NCI-H524 (cell line): ENCODE measurements at places on chromosomes 3 and 15.
A peak's percentile ranks its signal among the peaks of the same experiment; 100 is the strongest.

GRCh38 chr3:123584284-123584987 is 417 bp downstream of the HACD2 start:
- peak; percentile 60 for DNase-seq

DNA sequence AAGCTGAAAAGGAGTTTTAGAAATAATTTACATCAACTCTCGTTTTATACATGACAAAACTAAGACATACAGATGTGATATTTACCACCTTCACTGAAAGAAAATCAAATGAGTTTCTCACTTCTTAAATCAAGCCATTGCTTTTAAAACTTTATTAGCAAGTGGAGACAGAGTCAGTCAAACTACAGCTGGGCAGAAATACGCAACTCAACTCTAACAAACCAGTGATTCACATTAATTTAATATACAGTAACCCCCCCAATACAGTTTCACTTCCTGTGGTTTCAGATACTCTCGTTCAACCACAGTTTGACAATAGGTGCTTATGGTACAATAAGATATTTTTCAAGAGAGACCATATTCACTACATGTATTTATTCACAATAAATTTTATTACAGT is 477.1 kb downstream of the MAGI1 start:
- no peak for DNase-seq

- DNase-seq = no peak
Measured at GRCh38 chr3:146781606-146782005, 176.5 kb upstream of the PLSCR5 start.

GRCh38 chr3:102926618-102927017 is 491.8 kb downstream of the ZPLD1 start:
- DNase-seq = no peak

DNA sequence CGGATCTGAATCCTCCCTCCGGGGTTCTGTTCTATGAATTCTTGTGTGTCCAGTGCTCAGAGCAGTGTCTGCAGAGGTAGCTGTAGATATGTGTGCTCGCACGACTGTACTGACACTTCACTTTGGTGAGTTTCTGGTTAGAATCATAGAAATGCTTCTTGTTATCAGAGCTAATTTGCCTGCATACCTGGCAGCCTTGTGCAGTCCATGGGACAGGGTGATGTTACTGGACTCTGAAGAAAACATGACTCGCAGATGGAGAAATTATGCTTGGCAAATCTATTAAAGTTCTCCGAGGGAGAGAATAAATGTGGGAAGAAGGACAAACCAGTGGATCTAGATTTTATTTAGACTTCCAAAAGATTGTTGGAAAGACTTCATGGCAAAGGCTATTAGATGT is 12.2 kb downstream of the CGNL1 start:
- no peak for DNase-seq

DNA sequence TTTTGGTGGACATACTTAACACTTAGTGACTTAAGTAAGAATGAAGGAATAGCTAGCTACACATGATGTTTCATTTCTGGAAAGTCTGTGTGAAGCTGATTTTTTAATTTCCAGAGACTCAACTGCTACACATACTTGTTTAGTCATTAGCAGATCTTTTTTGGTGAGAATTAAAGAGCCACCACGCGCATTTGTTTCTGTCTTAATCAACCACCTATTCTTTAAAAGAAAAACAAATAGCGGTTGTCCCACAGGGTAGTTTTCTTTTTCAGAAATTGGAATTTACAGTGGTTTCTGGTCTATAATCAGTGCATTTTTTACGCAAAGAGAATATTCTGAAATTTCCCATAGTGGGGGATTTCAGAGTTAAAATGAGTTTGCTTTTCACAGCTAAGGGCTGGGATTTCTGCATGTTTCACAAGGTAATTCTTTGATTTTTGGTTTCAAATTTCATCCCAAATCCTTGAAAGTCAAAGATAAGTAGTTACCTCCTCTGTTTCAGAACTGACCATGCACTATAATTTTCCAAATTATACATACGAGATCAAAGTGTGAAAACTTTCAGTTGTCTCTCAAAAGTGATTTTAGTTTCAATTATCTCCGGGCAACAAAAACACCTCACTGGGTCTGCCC is 631.0 kb upstream of the GRM7 start:
- DNase-seq = no peak

- no peak for DNase-seq
Measured at GRCh38 chr3:197424674-197425484, 126.5 kb upstream of the DLG1 start.

DNA sequence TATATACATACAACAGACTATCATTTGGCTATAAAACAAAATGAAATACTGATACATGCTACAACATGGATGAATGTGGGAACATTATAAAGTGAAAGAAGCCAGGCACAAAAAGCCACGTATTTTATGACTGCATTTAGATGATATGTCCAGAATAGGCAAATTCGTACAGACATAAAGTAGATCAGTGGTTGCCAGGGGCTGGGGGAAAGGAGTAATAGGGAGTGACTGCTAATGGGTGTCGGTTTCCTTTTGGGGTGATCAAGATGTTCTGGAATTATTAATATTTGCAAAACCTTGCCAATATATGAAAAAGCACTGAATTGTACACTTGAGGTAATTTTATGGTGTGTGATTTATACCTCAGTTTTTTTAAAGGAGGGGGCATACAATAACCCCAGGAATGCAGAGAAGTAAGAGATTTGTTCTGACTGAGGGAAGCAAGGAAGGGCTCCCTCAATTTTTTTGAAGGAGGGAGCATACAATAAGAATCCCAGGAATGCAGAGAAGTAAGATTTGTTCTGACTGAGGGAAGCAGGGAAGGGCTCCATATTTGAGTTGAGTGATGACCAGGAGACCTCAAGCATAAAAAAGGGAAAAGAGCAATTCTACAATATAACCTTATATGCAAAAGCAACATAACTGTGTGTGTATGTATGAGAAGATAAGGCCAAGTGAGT is 6.2 kb downstream of the PSMD6 start:
- no peak for DNase-seq

DNA sequence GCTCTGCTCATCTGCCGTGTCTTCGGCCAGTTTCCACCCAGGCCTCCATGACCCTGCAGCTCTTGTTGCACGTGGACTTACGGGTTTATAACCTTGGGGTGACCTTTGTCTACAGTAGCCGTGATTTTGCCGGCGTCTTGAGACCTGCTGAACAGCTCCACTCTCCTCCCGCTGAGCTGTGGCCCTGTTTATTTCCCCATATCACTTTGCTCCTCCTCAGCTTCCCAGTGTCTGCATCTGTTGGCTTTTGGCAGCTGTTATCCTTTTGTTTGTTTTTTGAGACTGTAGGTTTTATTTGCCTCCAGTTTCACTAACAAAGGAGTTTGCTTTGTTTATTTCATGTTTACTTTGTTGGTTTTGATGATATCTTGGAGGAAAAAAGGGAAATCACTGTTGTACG is 29.3 kb upstream of the SLC28A1 start:
- no peak for DNase-seq

- DNase-seq = no peak
Measured at GRCh38 chr15:71496336-71496955, 313.9 kb upstream of the NR2E3 start.

- DNase-seq = no peak
Measured at GRCh38 chr3:194514626-194515025, 27.8 kb upstream of the ATP13A3 start.

- DNase-seq = no peak
Measured at GRCh38 chr3:45055032-45055410, 28.9 kb downstream of the CLEC3B start.

- no peak for DNase-seq
Measured at GRCh38 chr15:79243723-79244122, 38.8 kb upstream of the ANKRD34C start.

DNA sequence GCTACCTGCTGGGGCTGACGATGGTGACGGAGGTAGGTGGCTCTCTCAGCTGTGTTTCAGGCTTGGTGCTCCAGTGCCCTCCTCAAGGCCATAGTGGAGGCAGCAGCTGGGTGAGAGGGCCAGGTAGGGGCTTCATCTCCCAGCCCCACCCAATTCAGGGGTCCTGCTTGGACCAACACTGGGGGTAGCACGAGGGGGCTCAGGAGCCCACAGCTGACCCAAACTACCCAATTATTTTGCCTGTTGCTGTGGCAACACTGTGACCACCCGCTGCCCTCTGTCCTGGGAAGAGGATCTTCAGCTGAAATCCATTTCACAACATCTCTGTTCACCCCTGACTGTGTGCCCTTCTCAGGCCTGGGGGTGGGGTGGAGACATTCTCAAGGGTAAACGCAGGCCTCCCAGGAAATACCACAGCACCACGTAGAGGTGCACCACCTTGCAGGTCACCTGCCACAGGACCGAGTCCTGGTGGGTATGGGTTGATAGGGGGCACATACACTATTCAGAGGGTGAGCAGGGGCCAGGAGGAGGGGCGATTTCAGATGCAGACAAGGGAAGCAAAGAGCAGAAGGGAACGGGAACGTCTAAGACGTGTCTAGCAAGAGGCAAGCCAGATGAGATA is 62.7 kb downstream of the GRIP2 start:
- DNase-seq = no peak

GRCh38 chr3:83321457-83321856 is 1560.0 kb upstream of the GBE1 start:
- DNase-seq = no peak

DNA sequence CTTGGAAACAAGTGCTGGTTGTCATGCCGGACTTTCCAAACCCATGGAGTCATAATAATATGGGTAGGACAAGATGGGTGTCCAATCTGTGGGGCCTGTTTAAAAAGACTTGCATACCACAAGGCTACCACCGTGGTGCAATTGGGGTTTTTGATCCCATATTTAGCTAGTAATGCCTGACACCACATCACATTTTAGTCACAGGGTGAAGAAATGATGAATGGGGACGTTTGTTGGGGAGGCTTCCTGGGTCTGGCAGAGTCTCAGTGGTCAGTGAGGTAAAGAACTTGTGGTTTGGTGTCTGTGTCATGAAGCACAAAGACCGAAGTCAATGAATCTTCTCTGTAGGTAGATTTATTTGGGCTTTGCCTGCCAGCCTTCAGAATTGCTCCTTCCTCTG is 31.0 kb downstream of the P3H2 start:
- DNase-seq = no peak

GRCh38 chr15:35173444-35174118 is 88.5 kb upstream of the NANOGP8 start:
- no peak for DNase-seq

DNA sequence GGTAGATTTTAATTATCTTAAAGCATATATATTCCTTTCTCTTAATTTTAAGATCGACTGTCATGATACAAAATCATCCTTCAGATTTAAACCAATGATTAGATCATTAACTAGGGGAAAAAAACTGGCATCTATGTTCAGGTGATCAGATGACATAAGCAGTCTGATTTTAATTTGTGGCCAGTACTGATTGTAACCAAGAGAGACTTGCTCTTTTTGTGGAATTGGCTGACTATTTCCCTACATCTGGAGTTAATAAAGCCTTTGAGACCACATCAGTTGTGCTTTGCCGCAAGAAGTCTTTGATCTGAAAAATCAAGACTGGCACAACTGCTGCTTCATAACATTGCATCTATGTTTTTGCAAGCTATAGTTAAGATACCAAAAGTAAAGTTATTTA is 148.4 kb upstream of the CGNL1 start:
- no peak for DNase-seq

GRCh38 chr3:58349792-58350626 is 17.3 kb downstream of the PXK start:
- DNase-seq = no peak

GRCh38 chr3:112375117-112375516 is 42.2 kb downstream of the CD200 start:
- DNase-seq = no peak

GRCh38 chr3:156511987-156512677 is 42.8 kb downstream of the SSR3 start:
- DNase-seq = peak; percentile 54

GRCh38 chr3:160006282-160007163 is 17.9 kb downstream of the IL12A start:
- DNase-seq = peak; percentile 81

- DNase-seq = no peak
Measured at GRCh38 chr3:147836330-147836729, 427.2 kb downstream of the ZIC1 start.

DNA sequence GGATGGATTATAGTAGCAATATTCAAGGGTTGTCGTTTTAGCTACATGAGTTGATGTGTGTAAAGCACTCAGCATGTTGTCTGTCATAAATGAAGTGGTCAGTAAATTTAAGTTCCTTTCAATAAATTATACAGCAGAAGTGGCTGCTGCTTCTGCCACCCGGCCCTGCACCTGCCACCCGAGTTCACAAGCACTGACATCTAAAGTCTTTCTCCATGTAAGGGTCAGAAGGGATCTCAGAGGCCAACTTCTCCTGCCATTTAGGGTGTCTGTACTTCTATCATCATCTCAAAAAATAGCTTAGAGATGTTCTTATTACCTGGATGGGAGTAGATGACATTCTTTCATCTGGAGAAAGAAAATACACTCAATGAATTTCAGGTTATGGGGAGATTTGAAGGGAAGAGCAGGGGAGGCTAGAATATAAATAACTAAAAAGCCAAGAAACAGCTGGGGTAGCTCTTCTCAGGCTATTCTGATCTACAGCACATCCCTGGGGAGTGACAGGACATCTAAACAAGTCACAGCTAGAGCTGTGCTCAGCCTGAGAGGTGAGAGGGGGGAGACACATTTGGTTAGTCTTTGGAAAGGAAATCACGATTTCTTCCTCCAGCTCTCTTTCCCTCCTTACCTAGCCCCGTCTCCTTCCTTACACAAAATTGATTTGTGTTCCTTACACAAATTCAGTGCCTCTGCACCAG is 8.0 kb downstream of the GCSAM start:
- no peak for DNase-seq

- DNase-seq = no peak
Measured at GRCh38 chr3:64673159-64673715, 14.6 kb downstream of the ADAMTS9 start.

DNA sequence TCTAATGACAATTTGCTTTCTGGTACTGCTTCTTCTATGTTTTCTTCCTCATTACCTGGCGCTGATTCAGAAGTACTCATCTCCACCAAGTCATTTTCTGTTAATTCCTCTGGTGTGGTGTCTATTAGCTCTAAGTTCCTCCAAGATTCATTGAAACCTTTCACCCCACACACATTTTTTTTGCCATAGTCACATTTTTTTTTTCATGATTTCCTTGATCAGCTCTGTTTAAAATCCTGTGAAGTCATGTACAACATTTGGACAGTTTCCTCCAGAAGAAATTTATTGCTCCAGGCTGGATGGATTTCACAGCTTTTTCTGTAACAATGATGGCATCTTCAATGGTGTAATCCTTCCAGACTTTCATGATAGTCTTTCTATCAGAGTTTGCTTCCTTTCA is 243.2 kb upstream of the VEPH1 start:
- DNase-seq = no peak

DNA sequence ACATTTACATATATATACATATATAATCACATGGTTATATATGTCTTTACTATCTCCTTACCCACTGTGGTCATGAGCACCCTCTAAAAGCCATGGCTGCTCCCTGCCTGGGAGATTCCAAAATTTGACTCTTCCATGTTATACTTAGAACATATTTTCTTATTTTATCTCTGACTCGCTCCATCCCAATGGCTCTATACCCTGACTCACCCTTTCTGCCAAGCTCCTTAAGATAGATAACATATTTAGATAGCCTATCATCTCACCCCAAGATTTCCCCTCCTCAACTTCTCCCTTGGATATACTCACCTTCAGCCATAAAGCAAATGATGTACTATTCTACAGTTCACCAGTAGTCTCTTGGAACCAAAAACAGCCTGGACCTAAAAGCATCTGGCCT is 65.1 kb downstream of the CD200R1L start:
- DNase-seq = no peak
